ENCODE measurements at places on chromosomes 11 and 22.

DNA sequence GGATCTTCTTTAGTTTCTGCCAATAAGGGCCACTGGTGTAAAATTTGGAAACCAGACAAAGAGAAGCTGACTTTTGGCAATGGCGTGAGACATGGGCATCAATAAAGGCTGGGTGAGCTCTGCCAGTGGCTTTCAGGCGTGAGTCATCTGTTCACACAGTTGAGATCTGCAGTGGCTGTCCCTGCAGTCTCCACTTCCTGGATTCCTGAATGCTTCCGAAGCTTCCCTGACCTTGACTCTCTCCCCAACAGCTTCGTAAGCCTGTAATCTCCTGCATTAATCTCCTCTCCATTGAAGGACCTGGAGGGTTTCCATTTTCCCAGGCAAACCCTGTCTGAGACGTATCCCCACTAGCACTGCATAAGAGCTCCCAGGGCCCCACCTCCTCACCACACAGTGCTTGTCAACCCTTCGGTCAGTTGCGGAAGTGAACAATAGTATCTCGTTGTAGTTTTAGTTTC, 574.7 kb downstream of the TBC1D22A start:
- no peak for DNase-seq

- DNase-seq = no peak
Observed at GRCh38 chr22:49078076-49078710, 749.5 kb downstream of the BRD1 start.

DNA sequence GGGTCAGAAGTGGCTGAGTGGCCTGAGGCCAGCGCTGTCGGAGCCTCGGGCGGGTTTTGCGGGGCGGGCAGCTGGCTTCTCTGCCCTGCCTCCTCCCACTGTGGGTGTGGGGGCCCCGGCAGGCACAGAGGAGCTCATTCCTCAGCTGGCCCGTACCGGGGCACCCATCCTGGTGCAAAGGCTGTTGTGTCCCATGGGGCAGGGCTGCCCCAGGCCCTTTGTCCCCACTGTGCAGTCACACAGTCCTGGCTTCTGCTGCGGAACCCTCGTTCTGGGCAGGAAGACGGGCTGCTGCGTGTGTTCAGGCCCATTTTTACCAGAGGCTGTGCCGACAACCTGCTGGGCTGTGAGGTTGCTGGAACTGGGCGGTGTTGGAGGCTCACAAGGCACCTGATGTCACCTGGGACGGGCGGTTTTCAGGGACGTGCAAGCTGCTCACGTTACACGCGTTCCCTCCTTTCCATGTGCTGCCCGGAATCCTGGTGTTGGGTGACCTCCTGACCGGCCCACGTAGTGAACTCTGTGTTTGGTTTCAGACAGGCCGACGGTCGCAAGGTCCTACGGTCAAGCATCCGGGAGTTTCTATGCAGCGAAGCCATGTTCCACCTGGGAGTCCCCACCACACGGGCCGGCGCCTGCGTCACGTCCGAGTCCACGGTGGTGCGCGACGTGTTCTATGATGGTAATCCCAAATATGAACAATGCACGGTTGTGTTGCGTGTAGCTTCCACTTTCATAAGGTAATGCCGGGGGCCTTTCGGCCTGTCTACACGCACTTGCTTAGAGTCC, 5.2 kb downstream of the SELENOO start:
- DNase-seq = no peak

DNA sequence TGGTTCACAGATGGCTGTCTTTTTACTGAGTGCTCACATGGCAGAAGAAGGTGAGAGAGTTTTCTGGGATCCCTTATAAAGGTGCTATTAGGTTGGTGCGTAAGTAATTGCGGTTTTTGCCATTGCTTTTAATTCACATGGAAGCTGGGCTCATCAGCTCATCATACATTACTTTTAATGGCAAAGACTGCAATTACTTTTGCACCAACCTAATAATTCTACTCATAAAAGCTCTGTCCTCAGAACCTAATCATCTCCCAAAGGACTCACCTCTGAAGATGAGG, 23.0 kb downstream of the RCN1 start:
- DNase-seq = no peak

All from stimulated activated CD8-positive, alpha-beta memory T cell treated with anti-CD3 and anti-CD28 coated beads, Interleukin-4, amount 100 ng/mL, for 1 hour (primary cell).